ENCODE measurements at places on chromosomes 1 and 21.

GRCh38 chr1:16061266-16061665 lies 12.2 kb downstream of the FAM131C start:
- no peak for DNase-seq

DNA sequence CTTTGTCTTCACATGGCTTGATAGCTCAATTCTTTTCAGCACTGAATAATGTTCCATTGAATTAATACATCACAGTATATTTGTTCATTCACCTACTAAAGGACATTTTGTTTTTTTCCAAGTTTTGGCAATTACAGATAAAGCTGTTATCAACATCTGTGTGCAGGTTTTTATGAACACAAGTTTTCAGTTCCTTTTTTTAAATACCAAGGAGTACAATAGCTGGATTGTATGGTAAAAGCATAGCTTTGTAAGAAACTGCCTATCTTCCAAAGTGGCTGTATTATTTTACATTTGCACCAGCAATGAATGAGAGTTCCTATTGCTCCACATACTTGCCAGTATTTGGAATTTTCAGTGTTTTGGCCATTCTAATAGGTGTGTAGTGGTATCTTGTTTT lies 4.8 kb upstream of the MCOLN2 start:
- no peak for DNase-seq

- no peak for DNase-seq
Measured at GRCh38 chr1:29002792-29003191, 88.4 kb downstream of the EPB41 start.

GRCh38 chr1:220812308-220812707 lies 25.6 kb downstream of the MTARC1 start:
- no peak for DNase-seq

GRCh38 chr1:28273216-28273860 lies 14.0 kb downstream of the SESN2 start:
- no peak for DNase-seq

GRCh38 chr1:53266038-53266437 lies 27.7 kb upstream of the MAGOH start:
- DNase-seq, result no peak

GRCh38 chr1:225999912-226000337 lies 782 bp upstream of the SDE2 start:
- DNase-seq, result no peak

- DNase-seq, result no peak
Measured at GRCh38 chr1:37034121-37035013, at the start of gene GRIK3. Gene GRIK3, minus strand, starts transcription at chr1:37034515. Its CDS starts 407 bp downstream, at chr1:37034108.

DNA sequence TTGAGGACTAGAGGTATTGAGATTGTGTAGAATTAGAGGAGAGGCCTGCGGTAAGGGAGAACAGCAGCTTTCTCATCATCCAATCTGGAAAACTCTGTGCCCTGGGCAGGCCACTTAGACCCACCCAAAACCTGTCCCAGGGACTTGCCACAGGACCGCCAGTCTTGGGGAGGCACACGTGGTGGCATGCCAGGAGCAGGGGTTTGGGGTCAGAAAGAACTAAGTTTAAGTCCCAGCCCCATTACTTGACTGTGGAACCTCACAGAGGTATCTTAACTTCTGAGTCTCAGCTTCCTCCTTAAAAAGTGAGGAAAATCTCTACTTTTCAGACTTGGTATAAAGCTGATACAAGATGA lies 356.6 kb downstream of the HHAT start:
- DNase-seq, result no peak

DNA sequence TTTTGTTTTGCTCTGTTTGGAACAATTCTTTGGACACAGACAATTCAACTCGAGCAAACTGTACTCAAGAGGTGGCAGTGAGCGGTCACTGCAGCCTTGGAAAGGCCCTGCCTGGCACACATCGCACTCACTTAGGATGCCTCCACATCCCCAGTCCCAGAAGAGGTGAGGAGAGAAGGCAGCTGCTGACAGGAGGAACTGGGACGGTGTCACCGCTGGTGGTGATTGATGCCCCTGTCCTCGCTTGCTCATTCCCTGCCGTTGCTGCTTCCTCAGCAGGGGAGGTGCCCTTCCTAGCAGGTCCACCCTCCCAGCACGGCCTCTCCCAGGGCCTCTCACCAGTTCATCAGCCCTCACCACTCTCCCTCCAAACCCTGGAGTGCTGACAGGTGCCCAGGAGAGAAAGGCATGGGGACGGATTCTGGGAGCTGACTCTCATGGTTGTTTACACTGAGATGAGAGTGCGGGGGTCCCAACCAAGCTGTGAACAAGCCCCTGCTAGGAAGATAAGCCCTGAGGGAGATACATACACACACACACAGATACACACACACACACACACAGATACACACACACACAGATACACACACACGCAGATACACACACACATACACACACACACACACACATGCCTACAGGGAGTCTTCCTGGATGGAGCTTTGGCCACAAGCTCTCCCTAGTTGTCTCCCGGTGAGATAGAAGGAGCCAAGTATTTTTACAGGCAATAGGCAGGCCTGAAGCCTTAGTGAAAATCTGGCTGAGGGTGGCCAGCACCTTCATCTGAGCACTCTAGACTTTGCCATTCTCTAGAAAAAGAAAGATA lies 101.1 kb downstream of the CDC7 start:
- no peak for DNase-seq

DNA sequence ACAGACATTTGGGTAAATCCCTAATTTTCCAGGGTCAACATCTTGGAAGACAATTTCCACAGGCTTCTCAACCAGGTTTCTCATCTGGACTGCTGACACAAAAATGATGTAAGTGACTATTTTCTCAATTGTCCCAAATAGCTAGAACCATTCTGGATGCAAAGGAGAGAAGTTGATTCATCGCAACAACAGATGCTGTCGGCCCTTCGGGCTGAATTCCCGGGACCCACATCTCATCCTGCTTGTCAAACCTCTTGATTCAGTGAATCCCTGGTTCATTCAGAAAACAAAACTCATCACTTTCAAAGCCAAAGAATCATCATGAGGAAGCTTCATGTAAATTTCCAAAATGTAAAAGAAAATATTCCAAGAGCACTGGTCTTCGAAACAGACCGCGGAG lies 251.8 kb downstream of the NPHP4 start:
- DNase-seq, result no peak

DNA sequence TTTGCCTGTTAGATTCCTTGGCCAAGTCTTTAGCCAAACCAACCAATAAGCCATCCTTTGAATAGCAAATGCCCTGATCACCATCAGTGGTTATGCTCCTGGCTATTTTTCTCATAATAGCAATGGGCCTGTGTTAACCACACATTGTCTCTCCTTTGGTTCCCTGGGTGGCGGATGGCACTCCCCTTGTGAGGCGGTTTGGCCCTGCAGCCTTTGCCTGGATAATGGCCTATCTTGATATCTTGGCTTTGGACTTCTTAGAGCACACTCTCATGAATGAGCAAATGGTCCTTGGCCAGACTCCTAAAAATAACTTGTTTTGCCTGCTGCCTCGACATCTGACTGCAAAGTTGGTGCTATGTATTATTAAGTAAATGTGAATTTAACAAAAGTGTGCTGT lies 22.4 kb upstream of the ZBTB18 start:
- no peak for DNase-seq

GRCh38 chr21:35340273-35340672 lies 291.2 kb upstream of the RUNX1 start:
- no peak for DNase-seq

- DNase-seq, result no peak
Measured at GRCh38 chr21:43993420-43993934, 18.6 kb upstream of the TRAPPC10 start.

- no peak for DNase-seq
Measured at GRCh38 chr1:210234329-210234757, 1.7 kb downstream of the SERTAD4 start.

GRCh38 chr1:244858357-244858756 lies 6.0 kb downstream of the HNRNPU start:
- no peak for DNase-seq

- DNase-seq, result no peak
Measured at GRCh38 chr21:33308586-33309490, 15.9 kb upstream of the IFNAR1 start.

GRCh38 chr1:234094172-234094571 lies 189.7 kb downstream of the SLC35F3 start:
- DNase-seq, result no peak

DNA sequence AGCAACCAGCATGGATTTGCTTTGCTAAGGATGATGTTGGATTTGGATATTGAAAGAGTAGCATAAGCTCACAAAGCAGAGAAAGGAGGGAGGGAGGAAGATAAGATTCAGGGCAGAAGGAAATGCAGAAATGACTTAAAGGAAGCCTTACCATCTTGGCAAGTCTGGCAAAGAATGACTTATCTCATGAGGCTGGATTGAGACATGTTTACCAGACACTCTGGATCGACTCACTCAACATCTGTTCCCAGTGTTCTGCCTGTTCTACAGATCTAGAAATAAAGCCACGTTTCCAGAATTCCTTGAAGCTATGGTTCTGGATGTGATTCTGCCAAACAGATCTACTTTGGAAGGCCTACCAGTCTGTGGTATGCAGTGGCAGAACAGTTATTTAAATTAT lies 38.8 kb upstream of the CTBS start:
- DNase-seq, result no peak

DNA sequence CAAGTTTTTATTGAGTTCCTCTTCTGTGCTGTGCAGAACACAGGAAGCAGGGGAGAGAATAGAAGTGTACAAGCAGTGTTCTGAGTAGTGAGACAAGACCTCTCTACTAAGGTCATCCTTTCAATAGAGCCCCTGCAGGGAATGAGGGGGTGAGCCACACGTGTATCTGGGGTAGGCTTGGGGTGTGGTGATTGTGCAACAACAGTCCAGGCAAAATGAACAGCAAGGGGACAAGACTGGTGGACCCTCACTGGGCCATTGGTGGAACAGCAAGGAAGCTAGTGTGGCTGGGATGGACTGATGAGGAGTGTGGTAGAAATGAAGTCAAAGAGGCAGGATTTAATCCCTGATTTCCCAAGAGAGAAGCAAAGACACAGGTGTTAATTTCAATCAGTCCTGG lies 8.2 kb upstream of the BMP8A start:
- no peak for DNase-seq

- no peak for DNase-seq
Measured at GRCh38 chr1:151992303-151993083, 1.2 kb downstream of the S100A10 start.

DNA sequence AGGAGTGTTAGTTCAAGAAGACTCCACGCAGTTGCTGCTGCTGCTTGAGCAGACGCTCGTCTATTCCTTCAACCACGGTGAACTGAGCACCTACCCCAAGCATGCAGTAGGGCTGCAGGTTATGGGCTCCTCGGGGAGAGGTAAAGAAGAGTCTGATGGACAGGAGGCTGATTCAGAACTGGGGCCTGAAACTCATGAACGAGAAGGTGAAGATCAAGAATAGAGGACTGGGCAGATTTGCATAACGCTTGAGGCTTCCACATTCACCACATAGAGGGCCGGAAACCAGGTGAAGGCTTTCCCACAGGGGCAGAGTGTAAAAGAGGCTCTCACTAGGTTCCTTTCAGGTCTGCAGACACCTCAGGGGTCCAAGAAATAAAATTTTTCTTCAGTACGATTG lies 9.1 kb downstream of the ABCA4 start:
- DNase-seq, result no peak

DNA sequence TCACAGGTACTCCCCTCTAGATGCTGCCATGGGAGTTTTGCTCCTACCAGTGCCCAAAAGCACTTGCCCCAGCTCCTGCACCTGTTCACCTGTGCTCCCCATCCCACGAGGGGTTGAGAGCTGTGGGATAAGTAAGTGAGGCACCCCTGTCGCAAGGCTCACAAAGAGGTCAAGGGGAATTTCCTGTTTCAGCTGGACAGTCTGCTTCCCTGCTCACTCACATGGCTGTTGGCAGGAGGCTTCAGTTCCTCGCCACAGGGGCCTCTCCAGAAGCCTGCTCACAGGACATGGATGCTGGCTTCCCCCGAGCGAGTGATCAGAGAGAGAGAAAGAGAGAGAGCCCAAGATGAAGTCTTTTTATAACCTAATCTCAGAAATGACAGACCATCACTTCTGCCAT lies 8.7 kb upstream of the NCMAP start:
- DNase-seq, result no peak

DNA sequence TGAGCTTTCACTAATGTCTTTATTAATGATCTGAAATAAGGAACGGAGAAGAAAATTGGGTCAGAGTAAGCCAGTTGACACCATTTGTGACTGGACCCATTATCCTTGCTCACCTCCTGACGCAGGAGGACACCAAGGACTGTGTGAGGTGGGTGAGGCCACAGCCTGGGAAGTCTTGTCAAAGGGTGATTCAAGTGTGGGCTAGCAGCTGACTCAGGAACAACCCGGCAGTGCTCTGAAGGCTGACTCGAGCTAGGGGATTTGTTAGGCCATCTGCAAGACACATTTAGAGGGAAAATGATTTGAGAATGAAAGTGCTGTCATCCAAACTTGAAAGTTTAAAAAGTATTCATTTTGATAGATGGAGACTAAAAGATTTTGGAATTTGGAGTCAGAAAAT lies 21.2 kb downstream of the PRRX1 start:
- no peak for DNase-seq

GRCh38 chr1:226310245-226310540 lies 1.2 kb upstream of the LIN9 start:
- no peak for DNase-seq

DNA sequence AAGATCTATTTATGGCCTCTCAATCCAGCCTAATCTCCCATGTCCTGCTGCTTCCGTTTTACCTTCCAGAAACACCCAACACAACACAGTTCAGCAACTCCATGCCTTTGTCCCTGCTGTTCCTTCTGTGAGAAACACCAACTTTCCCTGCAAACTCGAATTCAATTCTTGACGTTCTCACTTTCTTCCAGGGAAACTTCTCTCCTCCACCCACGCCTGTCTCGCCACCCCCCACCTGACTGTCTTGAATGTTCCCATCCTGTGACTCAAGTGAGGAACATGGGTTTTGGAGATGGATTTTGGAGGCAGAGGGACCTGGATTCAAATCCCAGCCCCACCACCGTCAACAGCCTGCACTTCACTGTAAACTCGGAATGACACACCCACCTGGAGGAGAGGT lies 44.8 kb downstream of the GRHL3 start:
- no peak for DNase-seq

GRCh38 chr1:108190686-108191416 lies 9.3 kb downstream of the SLC25A24 start:
- DNase-seq, result no peak

GRCh38 chr1:99397863-99398262 lies 133.6 kb downstream of the PLPPR4 start:
- DNase-seq, result no peak

- no peak for DNase-seq
Measured at GRCh38 chr1:160711602-160712311, at the start of gene CD48. Gene CD48, minus strand, starts transcription at chr1:160711822. Its CDS starts 59 bp downstream, at chr1:160711763.

GRCh38 chr1:64895500-64895899 lies 70.8 kb downstream of the JAK1 start:
- no peak for DNase-seq

- no peak for DNase-seq
Measured at GRCh38 chr1:21696931-21697330, 27.8 kb upstream of the RAP1GAP start.

GRCh38 chr1:41812453-41812852 lies 106.3 kb downstream of the HIVEP3 start:
- no peak for DNase-seq

- DNase-seq, result no peak
Measured at GRCh38 chr1:208637181-208637580, 393.0 kb upstream of the PLXNA2 start.

- DNase-seq, result no peak
Measured at GRCh38 chr21:34031835-34032370, 41.5 kb upstream of the MRPS6 start.

GRCh38 chr1:85295654-85296053 lies 19.2 kb upstream of the BCL10 start:
- no peak for DNase-seq

Measured in neural crest cell (in vitro differentiated cells).